ENCODE measurements at places on chromosomes 6 and 20.
A peak's percentile ranks its signal among the peaks of the same experiment; 100 is the strongest.

DNA sequence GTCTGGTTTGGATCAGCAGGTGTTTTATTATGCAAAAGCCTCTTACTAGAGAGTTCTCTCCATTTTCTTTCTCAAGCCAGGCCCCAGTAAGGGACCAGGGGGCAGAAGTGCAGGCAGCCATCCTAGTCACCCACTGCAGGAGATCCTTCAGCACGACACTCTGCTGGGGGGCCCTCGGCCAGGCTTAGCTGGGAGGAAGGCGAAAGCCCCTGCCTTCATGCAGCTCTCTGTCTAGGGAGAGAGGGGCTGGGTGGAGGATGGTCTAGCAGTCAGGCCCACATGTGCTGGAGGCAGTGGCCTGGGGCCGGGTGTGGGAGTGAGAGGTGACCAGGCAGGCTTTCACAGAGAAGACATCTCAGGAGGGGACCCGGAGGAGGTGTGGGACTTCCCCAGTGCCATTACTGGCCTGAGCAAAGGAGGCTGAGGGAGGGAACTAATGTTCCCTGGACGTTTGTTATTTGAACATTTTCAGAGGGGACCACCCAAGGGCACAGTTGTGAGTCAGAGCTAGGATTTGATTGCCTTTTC lies 33.5 kb upstream of the VSTM2L start:
- no peak for DNase-seq

DNA sequence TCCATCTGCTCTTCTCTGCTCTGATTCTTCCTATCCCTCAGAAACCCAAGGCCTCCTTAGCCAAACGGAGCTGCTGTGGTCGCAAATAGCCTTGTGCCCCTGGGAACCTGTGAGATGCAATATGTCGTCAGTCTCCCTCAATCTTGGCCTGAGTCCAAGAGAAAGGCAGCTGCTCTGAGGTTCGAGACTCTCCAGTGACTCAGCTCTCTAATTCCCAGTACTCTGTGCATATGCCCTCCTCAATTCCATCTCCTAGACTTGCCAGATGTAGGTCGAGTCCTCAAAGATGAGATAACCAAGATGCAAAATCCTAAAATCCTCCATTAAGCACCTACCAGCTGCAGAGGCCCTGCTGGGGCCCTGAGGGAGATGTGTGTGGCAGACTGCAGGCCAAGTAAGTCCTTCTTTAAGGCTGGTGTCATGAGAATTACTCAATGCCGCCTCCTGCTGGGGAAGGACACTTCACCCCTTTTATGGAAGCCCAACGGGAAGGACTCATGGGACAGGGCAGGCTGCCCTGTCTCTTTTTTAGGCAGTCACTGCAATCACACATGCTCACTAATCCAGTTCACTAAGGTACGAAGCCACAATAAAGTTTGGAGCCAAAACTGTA lies 28.5 kb downstream of the C6orf15 start:
- DNase-seq, result no peak

- no peak for DNase-seq
Measured at GRCh38 chr6:118825661-118826060, 68.3 kb upstream of the ASF1A start.

DNA sequence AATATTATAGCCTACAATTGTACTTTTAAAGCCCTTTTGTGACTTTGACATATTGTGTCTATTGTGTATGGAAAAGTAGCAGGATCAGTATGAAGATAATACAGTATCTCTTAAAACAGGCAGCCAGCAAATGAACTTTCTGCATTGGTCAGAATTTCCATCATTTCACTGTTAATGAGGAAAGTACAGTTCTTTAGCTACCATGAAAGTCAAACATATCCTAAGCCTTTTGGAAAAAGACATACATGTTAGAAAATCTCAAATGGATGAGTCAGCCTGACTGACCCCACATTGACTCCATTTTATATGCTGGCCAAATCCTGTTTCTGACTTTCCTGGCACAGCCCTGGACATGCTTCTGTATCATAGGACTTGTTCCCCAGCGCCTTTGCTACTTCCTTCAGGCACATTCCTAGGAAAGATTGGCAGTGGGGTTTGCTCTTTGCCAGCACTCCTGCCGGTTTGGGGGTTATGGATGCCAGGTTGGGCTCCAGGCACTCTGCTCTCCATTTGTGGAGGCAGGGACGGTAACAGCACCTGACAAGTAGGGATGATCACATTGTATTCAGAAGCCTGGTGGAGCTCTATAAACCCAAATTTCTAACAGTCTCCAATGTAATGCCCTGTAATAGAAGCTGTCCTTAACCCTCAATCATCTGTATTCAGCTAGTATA lies 43.7 kb downstream of the TOP1 start:
- DNase-seq, result no peak

DNA sequence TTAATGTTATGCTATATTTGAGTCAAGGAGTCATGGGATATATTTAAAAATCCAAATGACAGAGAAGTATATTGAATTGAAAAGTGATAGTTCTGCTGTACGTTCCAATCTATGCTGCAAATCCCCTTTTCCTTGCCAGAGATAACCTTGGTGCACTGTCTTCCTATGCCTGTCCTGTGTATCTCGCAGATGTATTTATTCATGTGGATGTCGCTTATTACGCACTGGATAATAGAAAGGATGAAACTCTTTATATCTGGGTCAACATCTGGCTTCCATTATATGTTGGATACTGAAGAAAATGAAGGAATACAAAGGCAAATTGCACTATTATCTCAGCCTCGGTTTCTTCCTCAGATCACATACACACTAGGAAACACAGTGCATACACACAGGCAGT lies 331.3 kb downstream of the BCKDHB start:
- DNase-seq, result no peak

- no peak for DNase-seq
Measured at GRCh38 chr6:14754751-14755513, 490.9 kb upstream of the JARID2 start.

- DNase-seq, result no peak
Measured at GRCh38 chr6:105898286-105898685, 187.8 kb upstream of the PRDM1 start.

DNA sequence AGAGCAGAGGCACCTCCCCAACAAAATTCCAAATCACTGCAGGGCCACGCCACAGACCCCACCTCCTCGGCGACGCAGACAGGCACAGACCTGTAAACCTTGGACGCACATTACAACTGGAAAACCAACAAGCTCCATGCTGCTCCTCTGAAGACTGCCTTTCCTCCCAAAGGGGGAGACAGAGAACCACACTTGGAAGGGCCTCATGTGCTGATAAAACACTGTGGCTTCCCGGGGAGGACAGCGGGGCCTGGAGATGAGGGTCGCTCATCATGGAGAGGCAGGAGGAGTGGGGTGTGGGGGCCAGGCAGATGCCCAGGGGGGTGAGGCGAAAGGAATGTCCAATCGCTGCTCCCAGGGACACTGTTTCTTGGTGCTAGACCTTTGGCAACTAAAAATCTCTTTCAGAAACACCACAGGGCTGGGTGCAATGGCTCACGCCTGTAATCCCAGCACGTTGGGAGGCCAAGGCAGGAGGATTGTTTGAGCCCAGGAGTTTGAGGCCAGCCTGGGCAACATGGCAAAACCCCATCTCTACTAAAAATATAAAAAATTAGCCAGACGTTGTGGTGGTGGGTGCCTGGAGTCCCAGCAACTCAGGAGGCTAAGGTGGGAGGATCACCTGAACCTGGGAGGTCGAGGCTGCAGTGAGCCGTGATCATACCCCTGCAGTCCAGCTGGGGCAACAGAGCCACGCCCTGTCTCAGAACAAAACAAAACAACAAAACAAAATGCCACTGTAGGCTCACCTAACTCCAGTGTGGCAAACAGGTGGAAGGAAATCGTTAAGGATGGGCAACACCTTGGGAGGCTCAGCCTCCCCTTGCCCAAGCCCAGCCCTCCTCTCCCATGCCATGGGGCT lies 53.8 kb downstream of the ABHD12 start:
- DNase-seq, result peak; percentile 68

DNA sequence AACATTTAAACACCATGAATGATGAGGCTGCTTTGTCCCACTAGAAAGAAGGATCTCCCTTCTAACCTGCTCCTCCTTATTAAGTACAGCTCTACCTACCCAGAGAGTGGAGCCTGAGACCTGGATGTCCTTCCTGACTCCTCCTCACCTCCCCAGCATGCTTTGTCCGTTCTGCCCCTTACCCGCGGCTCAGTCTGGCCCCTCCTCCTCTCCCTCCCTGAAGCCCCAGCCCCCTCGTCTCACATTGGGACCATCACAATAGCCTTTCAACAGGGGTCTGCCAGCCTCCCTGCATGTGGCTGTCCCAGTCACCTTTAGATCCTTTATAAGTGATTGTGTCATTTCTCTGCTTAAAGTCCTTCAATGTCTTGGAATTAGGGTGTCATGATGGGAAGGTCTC lies 72.5 kb downstream of the DZANK1 start:
- no peak for DNase-seq

DNA sequence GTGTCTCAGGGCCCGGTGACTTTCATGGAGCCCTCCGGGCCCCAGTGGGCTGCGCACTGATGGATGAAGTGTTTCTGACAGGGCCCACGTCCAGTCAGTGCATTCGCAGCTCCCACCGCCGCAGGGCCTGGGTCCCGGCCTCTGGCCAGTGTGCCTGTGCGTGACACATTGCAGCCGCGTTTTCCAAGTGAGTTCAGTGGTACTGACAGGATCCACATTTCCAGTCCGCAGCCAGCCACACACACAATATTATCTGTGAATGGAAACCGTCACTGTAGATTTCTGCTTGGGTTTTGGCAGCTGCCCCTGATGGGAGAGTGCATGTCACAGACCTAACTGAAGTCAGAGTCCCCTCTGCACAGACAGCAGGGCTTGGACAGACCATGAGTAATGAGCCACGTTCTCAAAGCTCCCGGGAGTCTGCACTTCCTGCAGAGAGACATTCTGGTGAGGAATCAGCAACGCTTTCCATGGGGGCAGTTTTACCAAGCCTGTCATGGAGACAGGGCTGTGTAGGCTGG lies 171.4 kb downstream of the MYLK4 start:
- DNase-seq, result no peak

DNA sequence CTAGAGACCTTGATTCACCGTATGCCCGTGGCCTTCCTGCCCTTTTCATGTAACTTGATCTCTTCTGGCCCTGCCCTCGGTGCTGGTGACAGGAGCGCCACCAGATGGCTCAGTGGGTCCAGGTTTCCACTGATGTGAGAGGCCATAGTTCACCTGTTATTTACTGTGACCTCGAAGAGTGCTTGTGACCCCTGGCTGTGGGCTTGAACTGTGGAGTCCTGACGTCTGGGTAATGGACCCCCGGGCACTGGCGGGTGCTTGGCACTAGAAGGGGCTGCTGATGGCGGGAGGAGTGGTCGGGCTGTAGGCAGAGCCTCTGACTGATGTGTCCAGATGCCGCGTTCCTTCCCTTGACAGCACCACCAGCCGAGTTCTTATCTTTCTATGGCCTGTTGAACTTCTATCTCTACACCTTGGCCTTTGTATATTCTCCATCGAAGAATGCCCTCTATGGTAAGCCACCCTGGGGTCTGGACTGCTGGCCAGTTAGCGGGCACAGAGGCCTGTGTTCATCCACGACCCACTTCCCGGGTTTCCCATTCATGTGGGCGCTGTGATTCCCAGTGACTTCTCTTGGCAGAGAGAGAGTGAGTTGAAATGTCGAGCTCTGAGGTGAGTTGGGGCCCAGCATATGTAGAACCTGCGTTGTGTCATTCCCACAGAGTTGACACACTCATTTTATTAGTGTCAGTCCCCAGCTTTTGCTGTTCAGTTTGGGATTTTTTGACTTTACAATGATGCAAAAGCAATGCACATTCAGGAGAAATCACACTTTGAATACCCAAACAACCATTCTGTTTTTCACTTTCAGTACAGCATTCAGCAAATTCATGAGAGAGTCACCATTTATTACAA lies 14.9 kb downstream of the DYNLT1 start:
- no peak for DNase-seq

DNA sequence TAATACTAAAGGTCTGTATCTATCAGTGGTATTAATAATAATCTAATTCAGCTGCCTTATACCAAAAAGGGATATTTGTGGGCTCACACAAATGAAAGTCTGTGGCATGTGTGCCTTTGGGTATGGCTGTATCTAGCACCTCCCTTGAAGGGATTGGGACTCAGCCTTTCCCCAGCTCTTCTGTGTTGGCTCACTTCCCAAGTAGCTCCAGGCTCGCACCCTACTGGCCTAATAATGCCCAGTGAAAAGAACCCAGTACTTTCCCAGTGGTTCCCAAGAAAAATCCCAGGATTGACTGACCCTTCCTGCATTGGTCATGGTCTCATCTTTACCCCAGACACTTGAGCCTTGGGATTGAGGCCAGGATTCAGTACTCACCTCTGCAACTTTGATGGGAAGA lies 60.7 kb upstream of the CDKAL1 start:
- no peak for DNase-seq

- DNase-seq, result no peak
Measured at GRCh38 chr20:14879020-14879697, 541.7 kb upstream of the FLRT3 start.

DNA sequence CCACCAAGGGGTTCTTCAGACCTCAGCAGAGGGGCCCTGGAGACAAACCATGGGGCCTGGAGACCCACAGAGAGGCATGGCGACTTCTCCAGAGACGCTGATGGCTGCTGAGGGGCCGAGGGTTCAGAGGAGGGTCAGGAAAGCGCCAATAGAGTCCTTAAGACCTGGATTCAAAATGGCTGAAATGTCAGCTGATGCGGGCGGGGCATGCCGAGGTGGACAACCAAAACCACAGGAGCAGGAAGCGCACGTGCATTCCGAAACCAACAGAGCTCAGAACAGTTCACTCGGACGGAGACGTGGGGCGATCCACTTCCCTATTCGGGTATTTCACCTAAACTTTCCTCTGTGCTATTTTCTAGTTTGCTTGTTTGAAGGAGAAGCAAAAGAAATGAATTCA lies 99.9 kb upstream of the RIN2 start:
- no peak for DNase-seq

DNA sequence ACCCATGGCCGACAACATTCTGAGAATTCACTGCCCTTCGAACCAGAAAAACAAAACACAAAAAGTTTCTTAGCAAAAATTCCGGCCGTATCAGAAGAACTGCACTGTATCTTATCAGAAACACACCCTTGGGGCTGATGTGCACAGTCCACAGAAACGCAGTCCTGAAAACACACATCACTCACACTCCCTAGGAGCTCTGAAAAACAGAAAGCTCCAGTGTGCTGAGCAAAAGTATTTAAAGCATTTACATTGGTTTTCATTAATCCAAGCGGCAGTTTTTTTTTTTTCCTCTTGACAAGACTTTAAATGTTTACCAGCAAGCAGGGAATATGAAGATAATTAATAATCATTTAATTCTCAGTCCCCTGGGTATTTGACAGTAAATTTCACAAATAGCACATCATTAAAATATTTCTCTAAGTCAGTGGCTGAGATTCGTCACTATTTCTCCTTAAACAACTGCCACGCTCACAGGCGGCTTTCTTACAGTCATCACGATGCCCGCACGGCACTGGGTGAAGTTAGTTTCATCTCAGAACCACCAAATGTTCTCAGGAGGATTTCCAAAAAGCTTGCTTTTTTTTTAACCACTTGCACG lies 13.3 kb downstream of the NFATC2 start:
- peak; percentile 54 for DNase-seq

- DNase-seq, result no peak
Measured at GRCh38 chr6:6508643-6509042, 79.9 kb upstream of the LY86 start.

DNA sequence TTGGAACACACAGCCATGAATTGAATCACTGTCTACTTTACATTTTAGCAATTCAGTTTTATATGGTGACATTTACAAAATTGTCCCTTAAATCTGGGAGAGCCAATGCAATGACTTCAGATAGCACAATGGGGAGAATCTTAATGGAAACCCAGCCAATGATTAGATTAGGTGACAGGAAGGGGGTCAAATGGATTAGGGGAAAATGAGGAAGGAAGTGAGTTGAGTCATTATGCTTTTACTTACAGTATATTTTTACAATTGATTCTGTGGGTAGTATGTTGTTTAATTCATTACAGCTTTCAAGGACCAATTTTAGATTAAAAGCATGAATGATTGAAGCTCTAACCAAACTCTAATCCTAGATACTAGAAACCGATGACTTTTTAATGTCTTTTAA lies 229.8 kb downstream of the SOX4 start:
- no peak for DNase-seq

Data from large intestine (tissue), 12 donors.